Left cardiac atrium (tissue), 4 donors: ENCODE measurements at places on chromosomes 7 and 10.

DNA sequence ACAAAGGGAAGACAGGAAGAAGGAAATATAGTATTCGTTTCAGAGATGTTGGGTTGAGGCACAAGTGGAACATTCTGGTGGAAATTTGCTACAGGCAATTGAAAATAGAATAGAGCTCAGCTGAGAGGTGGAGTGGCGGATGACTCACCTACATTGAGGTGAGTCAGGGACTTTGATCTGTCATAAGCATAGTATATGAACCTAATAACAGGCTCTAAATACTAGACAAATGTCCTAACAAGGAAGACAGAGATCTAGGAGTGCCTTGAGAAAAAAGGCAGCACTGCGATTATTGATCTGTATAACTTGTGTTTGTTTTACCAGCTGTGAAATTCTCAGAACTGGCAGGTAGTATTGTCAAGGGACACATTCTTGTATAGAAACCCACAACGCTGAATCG is 907 bp upstream of the IFRD1 start:
- DNase-seq: no peak

GRCh38 chr10:132929953-132930548 is 12.3 kb downstream of the CFAP46 start:
- no peak for DNase-seq

DNA sequence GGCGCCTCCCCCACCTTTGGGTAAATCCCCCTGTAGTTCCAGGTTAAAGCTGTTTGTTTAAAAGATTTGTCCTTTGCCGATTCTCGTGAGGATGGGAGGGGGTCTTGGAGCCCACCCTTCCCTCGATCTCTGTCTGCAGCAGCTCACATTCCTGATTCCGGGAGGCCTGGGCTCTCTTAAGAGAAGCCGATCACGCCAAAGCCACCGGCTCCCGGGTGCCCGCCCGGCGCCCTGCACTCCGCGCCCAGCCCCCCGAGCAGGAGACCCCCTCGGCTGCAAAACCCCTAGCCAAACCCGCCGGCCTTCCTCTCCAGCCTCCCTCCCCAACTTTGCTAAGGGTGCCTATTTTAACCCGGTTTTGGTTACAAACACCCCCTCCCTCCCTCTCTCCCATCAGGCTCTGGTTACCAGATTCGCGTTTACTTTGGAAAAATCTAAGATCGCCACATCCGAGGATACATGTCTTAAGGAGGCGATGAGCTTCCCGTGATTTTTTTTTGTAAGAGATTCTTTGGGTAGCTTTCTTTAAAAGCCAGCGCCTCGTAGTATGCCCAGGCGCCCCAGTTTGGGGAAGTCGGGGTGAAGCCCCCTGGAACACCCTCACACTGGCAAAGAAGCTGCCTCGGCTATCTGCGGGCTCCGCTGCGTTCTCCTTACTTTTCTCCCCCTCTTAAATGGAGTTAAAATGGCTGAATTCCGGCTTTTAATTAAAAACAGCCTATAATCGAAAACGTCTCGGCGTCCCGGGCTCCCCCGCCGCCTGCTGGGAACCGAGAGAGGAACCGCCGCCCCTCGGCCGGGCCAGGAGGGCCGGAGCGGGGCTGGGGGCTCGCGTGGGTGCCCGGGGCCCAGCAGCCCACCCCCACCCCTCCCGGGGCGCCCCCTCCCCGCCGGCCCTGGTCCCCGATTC is 983 bp downstream of the TNRC18 start:
- no peak for DNase-seq

GRCh38 chr7:14761510-14762296 is 140.8 kb downstream of the DGKB start:
- DNase-seq: peak; percentile 78

DNA sequence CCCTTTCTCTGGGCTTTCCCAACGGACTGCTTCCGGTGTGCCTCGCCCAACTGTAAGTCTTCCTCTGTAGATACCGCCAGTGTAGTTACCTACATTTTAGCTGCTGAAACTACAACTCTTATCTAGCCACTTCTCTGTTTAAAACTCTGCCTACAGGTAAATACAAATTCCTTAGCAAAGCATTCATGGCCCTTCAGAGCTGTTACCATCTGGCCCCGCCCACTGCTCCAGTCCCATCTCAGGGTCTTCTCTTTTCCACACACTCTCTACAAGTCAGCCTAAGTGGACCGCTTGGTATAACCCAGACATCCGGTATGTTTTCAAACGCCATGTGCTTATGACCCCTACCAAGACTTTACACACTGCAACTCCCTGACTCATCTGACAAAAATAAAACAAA is 41.0 kb upstream of the LAMB4 start:
- DNase-seq: no peak

DNA sequence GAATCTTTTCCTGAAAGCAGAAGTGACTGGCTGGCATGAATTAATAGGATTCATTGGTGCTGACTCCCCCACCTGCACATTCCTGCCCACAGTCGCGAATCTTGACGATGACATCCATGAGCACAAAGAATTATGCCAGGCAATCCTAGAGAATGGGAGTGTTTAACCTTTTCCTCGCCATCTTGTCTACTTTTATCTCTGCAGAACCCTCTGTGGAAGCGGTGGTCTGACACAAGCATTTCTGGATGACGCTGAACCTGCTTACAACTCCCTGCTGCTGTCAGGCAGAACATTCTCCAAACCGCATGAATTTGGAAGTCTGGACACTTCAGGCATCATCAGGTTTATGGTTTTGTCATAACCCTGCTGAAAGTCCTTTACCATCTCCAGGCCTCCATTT is 36.5 kb downstream of the KLF6 start:
- no peak for DNase-seq

- DNase-seq: no peak
These were observed 86.3 kb upstream of the MKLN1 start for GRCh38 chr7:131241386-131241785.

DNA sequence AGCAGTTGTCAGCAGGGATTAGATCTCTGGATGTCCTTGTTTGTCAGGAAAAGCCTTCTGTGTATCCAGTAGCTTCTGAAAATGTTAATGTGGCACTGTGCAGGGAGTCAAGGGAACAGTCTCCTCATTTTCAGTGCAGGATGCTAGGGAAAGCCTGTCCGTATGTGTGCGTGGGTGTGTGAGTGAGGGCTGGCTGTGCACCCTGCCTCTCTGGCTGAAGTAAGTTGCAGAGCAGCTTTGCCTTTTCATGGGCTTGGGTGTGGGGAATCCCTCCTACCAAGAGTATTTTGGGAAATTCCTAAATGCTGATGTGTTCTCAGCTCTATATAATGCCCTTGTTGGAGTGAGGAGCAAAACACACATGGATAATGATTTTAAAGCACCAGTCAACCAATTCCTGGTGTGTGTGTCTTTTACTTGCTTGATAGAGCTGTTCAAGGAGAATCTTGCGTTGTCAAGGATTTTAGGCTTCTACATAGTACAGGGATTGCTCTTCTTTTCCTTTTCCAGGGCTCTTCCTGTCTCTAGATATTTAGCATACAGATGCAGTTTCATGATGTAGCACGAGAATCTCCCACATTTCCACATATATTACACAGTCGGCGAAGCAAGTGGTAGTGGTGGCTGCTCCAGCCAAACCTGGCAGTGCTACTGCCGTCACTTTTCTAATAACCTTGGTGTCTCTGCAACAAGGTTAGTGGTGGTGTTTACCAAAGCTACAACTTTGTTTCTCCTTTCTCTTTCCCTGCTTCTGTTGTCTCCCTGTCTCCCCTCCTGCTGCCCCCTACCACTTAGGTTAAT is 92.8 kb downstream of the MCU start:
- peak; percentile 69 for DNase-seq

DNA sequence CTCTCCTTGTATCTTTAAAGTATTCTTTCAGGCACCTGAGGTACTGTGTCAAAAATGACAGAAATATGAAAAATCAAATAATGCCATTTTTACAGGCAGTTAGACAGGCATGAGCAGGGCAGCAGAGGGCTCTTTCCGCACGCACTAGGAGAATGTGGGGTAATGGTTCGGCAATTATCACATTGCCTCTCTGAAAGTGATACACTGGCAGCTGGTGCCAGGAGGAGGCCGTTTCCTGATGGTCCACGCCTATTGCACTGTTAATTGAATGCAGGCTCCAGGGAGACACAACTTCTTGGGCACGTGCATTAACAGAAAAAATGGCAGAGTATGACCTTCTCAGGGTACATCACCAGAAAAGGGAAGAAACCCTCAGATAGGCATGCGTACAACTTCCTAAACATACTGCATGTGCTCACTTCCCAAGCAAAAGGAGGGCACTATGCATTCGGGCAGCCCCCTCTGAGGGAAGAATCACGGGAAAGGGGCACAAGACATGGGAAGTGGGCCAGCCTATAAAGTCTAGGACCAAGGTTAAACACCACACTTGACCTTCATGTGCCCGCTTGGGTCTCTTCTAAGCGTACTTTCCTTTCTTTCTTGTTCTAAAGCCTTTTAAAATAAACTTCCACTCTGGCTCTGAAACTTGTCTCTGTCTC is 161.7 kb downstream of the TNS3 start:
- no peak for DNase-seq

- no peak for DNase-seq
These were observed 36.1 kb downstream of the C10orf90 start for GRCh38 chr10:126634347-126634746.

GRCh38 chr7:33452805-33453502 is 323.6 kb downstream of the BBS9 start:
- DNase-seq: no peak

- no peak for DNase-seq
These were observed 96.8 kb downstream of the PTEN start for GRCh38 chr10:87960230-87960629.

GRCh38 chr10:101007915-101008822 is 8.6 kb downstream of the LZTS2 start:
- no peak for DNase-seq

DNA sequence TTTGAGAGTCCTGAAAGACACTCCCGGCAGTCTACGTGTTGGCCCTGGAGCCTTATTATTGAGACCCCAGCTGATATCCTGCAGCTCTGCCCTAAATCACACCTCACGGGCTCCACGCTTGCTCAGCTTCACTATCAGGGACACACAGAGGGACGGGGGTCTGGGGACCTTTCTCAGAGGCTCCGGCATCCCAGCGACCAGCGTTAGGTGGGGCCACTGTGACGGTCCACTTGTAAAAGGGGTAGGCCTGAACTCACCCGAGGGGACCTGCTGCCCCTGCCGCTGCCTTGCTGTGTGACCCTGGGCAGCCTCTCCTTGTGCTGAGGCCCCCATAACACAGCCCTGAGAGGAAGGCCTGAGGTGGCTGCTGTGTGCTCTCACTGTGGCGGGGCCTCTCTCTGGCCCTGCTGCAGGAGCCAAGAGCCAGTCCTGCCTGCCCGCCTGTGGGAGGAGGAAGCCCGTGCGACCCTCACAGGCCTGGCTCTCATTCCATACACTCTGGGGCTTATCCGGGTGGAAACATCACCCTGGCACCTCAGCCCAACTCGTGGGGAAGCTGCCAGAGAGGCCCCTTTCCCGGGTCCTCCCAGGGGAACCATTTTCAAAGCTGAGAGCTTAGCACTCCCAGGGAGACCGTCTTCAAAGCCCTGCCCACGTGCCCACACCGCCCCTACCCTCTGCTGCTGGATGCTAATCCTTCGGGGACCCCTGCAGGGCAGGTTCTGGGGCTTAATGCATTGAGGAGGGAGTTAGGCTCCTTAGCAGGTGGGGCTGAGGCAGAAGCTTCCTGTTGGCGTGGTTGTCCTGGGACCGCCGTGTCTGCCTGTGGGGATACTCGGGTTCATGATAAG is 21.7 kb downstream of the AQP1 start:
- DNase-seq: no peak

- no peak for DNase-seq
These were observed 70.2 kb upstream of the ITGA8 start for GRCh38 chr10:15789793-15790525.

GRCh38 chr10:69088471-69088769 is 517 bp downstream of the SRGN start:
- no peak for DNase-seq

- no peak for DNase-seq
These were observed 84.1 kb upstream of the DLX6 start for GRCh38 chr7:96921231-96921630.

DNA sequence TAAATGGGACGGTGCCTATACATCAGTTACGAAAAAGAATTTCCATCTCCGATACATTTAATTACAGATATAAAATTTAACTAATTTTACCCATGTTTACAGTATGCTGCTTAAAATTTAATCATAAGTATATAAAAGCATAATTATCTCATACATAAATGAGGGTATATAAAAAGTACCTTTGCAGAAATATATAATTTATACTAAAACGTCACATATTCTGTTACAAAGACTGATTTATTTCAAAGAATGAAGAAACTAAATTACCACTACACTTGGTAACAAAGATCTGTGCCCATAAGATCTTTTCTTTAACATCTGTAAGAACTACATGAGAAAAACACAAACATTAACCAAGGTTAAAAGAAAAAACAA is 2.8 kb downstream of the DOCK4 start:
- no peak for DNase-seq

GRCh38 chr10:71467161-71467560 is 70.4 kb downstream of the CDH23 start:
- no peak for DNase-seq

DNA sequence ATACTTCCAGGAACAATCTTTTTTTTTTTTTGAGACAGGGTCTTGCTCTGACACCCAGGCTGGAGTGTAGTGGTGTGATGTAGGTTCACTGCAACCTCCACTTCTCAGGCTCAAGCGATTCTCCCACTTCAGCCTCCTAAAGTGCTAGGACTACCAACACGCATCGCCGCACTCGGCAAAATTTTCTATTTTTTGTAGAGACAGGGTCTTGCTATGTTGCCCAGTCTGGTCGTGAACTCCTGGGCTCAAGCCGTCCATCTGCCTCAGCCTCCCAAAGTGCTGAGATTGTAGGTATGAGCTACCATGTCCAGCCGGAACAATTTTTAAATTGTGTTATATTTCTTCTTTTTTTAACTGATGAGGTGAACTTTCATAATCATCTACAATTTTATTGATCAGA is 2.1 kb downstream of the ZNF511 start:
- no peak for DNase-seq

DNA sequence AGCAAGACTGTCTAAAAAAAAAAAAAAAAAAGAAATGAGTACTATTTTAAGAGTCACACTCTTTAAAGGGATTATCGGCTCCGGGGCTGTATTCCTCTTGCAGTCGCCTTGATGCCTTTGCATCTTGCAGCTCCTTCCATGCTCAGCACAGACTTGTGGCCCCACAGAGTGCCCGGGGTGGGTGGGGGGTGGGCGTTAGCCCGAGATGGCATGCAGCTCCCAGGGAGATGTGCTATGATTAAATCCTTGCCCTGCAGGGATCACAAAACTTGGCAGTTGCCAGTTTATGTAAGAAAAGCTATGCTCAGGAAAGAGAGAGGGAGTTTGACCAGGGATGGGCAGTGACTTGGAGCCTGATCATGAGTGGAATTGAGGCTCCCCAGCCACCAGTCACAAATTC is 81.9 kb downstream of the CCDC3 start:
- no peak for DNase-seq

GRCh38 chr7:77199013-77199966 is at the start of gene FGL2:
FGL2 (minus strand) TSS chr7:77199819; CDS start chr7:77199793, 26 bp downstream.
- DNase-seq: peak; percentile 81

DNA sequence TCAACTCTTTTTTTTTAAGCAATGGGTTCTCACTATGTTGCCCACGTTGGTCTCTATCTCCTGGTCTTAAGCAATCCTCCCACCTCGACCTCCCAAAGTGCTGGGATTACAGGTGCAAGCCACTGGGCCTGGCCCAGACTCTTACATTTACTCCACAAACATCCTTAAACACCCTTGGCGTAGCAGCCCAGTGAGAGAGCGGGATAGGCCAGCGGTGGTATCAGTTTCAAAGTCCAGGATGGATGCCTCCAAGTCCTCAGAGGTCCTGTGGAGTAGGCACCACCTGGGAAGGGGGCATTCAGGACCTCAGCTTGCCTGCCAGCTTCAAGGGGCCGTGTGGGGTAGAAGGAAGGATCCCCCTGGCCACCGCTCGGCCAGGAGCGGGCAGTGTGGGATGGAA is 18.1 kb upstream of the VPS37D start:
- no peak for DNase-seq

GRCh38 chr10:97029271-97029670 is 156.5 kb downstream of the SLIT1 start:
- no peak for DNase-seq
